ENCODE measurements at places on chromosomes 12 and 14.

DNA sequence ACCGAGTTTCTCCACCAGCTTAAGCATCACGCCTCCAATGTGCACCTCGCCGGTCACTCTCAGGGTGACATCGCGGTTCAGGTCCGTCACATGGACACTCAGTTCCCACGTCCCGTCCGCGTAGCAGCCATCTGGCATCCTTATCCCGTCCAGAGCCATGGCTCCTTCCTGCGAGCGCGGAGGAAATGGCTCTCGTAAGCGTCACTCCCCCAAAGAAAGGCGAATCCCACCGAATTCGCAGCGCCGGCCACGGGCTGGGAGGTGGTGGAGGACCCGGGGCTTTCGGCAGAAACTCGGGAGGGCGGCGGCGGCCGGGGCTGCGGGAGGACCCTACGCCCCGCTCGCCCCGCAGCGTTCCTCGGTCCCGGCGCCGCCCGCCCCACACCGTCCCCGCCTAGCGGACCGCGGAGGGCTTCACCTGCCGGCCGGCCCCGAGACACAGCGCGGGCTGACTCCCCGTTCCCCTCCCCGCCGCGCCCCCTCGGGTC lies 396 bp downstream of the FERMT2 start:
- DNase-seq, result no peak

- no peak for DNase-seq
Measured at GRCh38 chr12:95385246-95386035, 88.5 kb upstream of the METAP2 start.

DNA sequence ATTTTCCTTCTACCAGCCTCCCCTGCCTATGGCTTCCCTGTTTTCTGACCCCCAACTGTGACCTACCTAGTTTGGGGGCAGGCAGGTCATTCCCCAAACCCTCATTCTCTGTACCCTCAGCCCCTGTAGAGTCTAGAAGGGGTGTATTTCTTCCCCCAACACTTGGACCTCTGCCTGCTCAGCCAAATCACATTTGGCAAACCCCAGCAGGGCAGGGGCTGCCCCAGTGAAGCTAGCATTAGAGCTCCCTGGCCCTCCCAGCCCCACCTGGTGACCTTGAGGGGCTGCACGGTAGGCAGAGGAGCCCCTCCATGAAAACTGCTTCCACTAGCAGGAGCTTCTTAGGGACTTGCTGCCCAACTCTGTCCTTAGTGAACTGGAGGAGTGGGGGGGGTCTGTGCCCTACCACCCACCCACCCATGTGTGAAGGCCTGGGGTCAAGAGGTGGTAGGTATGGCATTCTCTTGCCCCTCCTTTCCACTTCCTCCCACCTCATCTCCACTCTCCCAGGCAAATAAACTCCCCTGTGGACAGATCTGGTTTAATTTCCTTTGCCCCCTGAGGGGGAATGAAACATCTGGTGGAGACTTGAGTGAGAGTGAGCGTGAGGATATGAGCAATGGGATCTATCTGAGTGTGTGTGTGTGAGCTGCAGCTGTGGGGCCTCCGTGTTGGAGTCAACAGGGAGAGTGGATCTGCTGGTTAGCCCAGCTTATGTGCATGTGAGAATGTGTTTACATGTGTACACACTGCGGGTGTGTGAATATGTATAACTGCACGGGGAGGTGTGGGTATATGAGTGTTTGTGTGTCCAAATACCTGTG lies 1.6 kb downstream of the NXPH4 start:
- no peak for DNase-seq

GRCh38 chr12:6839482-6840201 lies 1.1 kb upstream of the GNB3 start:
- peak; percentile 17 for DNase-seq

DNA sequence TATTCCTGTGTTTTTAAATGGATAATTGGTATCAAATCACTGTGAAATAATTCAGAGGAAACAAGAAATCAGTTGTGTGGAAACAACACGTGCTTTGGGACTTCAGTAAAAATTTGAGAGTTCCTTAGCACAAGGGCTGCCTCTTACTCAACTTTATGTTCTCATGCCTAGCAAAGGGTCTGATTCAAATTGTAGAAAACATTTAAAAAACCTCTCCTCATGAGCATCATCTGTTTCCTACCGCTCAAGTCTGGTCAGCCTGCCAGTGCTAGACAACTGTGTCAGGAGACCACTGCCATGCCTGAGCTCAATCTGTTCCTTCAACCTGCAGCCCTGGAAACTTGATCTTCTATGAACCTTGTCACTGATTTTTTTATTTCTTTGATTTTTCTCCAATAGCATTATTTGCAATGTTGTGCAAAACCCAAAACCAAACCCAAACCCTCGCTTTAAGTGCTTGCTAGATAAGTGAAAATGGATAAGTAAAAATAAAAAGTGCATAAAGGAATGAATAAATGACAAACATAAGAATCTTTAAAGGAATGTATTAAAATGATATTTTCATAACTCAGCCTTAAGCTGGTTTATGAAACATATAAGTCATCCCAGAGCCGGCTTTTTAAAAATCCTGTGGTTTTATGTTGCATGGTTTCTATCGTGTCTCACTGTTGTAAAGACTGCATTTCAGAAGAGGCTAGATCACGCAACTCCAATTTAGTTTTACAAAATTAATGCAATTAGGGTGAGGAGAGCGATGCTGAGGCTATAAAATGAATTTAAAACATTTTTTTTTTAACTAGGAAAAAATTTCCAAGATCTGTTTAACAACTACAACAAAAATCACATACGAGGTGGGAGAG lies 361.2 kb upstream of the PDE3A start:
- DNase-seq, result no peak

DNA sequence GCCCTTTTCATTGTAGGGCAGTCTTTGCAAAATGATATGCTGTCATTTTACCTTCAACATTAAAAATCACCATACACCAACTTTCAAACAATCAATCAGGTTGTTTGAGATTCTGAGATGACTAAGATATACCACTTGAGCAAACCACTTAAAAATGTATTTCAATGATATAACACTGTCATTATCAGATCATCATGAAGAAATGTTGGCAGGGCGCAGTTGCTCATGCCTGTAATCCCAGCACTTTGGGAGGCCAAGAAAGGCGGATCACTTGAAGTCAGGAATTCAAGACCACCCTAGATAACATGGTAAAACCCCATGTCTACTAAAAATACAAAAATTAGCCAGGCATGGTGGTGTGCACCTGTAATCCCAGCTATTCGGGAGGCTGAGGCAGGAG lies 13.0 kb upstream of the RHOJ start:
- DNase-seq, result no peak

DNA sequence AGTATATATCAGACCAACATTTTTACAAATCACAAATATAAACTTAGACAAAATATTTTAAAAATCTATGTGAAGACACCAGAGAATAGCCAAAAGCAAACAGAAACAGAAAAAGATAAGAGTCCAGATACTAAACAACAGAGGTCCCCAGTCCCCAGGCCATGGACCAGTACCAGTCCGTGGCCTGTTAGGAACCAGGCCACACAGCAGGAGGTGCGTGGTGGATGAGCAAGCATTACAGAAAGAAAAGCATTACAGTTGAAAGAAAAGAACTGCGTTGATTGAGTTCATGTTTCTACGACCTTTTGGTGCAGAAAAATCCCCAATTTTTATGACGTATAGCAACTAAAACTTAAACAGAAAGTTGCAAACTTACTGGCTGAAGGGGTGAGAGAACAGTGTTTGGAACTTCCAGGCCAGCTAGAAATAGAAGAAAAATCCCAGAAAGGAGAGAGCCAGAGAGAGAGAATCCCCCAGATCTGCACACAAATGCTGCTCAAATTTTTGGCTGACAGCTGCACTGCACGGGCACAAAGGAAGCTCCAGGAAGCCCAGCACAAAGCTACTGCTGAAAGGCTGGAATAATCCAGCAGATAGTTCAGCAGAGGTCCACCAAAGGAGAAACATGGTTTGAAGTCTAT lies 159.6 kb upstream of the C14orf180 start:
- no peak for DNase-seq

- DNase-seq, result peak; percentile 66
Measured at GRCh38 chr14:69483765-69484443, 624 bp upstream of the PLEKHD1 start.

DNA sequence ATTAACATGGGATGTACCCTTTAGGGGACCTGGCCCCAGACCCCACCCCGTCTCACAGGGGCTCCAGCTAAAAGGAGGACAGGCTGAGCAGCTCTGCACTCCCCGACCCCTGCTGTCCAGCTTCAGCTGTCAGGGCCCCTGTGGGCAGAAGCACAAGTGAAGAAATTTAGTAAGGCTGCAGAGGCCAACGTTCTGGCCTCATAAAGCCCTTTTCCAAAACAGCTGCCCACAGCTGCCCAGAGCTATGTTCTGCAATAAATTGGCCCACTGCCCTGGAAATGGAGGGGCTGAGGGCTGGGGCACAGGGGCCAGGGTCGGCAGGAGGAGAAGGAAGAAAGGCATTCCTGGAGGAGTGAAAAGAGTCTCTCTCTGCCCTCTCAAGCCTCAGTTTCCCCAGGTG lies 357.1 kb downstream of the BCL11B start:
- no peak for DNase-seq
